ENCODE measurements at places on chromosomes 2 and 18.

- DNase-seq: peak; percentile 26
Observed at GRCh38 chr18:49041435-49042245, 90.9 kb upstream of the SMAD7 start.

DNA sequence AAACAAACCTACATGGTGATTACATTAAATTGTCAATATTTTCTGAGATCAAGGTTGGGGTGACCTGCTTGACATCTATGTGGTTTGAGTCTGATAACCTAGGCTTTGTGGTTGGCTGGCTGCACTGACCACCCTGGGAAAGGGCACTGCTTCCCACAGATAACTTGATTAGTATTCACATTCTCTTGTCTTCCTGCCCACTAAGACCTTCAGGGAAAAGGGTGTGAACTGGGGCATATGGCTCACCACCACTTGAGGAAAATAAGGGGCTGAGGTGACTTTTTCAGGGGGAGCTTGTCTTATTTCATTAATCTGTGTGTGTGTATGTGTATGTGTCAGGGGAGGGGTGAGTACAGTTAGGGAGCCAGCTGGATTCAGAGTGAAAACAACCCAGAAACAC is 1.5 kb downstream of the SMYD1 start:
- DNase-seq: no peak

- no peak for DNase-seq
Observed at GRCh38 chr2:135320465-135321355, 210.3 kb downstream of the ZRANB3 start.

GRCh38 chr2:152814475-152815030 is 96.1 kb downstream of the ARL6IP6 start:
- no peak for DNase-seq

- DNase-seq: peak; percentile 39
Observed at GRCh38 chr2:3595985-3596384, 1.1 kb downstream of the COLEC11 start.

GRCh38 chr2:119261493-119262225 is 38.0 kb downstream of the STEAP3 start:
- no peak for DNase-seq

DNA sequence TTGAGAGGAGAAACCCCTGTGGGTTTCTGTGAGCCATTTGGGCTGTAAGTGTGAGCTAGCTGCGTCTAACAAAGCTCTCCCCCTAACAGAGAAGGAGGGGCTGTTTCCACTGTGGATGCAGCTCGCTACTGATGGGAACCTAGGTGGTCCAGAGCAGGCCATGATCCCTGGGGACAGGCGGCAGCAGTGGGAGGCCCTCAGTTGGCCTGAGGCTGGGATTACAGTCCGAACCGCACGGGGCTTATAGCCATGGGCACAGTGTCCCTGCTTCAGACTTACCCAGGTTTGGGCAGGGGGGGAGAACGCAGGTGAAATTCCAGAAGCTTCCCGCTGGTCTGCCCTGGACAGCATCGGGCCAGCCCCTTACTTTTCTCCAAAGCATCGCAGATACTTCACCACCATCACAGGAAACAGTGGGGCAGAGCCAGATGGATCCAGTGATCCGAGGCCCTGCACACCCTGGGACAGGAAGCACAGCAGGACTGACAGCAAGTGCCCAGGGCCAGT is 139.4 kb downstream of the SEPTIN10 start:
- no peak for DNase-seq

DNA sequence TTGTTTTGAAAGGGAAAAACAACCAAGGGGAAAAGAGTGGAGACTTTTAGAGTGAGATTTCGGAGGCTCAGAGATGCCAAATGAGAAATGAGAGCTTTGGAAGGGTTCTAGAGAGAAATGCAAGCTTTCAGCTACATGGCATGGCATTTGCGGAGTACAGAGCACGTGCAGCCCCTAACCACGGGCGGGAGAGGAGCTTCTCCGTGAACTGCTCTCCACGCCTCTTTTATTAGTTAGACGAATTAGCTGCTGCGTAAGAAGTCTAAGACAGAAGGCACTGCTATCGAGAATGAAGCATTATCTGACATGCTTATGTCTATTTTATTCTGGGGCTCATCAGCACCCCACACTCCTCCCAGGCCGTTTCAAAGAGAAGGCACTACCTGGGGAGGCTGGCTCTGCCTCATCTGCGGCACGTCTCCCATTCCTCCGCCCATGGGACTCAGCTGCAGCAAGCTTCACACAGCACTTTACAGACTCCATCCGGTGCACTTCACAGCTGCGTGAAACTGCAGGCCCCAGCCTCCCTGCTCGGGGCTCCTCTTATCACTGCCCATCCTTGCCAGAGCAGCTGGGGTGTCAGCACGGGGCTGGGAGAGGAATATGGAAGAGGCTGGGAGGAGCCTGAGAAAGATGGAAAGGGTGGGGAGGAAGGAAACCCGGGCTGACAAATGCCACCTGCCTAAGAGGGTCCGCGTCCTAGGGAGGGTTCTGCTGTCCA is 207.3 kb upstream of the APCDD1 start:
- no peak for DNase-seq

DNA sequence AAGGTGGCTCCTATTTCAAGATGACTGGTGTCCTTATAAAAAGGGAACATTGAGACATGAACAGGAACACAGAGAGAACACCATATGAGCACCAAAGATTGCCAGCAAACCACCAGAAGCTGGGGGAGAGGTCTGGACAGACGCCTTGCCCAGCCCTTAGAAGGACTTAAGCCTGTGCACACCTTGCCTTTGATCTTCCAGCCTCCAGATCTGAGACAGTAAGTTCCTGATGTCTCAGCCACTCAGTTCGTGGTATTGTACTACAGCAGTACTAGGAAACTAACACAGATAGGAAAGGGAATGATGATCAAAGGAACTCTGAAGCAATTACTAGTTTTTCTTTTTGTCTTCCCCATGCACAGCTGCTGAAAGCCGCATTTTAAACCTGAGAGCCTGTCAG is 137.3 kb upstream of the FHL2 start:
- DNase-seq: no peak

DNA sequence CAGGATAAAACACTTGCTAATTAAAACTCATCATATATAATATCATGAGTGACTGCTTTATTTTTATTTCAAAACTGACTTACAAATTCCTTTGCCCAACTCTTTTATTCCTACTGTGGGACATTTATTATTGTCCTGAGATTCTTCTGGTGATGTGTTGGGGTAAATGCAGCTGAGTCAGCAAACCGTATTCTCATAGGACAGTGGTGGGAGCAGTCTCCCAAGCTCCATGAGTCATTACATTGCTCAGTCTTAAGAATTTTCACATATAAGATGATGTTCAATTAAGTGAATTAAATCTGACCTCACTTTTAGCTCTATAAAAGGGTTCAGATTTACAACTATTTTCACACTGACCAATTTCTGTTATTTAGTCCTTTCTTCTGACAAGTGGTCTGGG is 1530.7 kb downstream of the LRP1B start:
- no peak for DNase-seq

DNA sequence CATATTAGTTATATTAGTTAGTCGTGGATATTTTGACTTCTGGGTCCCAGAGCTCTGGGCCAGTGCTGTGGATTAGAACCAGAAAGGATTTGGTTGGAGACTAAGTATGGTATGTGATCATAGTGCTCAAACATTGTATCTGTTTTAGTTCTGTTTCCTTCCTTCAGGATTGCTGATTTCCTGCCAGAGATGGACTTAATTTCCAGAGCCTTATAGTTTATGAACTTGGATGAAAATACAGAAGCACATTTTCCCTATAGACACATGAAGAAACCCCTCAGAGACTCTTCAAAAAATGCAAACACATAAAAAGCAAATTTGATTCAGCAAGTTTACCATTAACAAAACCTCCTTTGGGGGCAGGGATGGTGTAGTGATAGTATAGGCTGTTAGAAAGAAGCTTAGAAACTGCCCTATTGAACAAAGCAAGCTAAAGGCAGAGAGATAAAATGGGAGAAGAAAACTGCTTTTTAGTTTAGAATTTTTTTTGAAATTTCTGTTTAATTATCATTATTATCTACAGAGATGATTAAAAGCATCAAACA is 88.7 kb upstream of the EFEMP1 start:
- DNase-seq: no peak

DNA sequence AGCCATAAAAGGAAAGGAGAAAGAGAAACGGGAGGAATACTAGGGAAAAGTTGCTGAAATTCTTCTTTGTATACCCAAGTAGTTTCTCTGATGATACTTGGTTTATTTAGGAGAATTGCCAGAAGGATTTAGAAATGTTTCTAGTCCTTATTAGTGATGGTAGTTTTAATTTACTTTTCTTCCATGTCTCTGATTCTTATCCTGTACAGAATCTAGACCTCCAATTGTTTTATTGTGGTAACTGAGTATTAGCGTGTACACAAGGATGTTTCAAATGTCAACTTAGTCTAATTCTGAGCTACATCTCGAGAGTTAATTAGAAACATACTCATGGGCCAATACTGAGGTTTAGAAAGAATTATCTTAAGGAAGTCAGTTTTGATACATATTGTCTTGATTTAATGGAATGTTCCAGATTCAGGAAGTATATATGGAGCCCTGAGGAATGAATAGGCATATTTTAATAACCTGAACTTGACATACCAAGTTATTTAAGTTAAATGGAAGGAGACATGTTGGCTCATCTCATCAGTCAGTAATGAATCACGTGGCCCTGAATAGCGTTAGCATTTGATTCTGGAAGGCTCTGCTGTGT is 219.6 kb downstream of the LTBP1 start:
- DNase-seq: no peak

DNA sequence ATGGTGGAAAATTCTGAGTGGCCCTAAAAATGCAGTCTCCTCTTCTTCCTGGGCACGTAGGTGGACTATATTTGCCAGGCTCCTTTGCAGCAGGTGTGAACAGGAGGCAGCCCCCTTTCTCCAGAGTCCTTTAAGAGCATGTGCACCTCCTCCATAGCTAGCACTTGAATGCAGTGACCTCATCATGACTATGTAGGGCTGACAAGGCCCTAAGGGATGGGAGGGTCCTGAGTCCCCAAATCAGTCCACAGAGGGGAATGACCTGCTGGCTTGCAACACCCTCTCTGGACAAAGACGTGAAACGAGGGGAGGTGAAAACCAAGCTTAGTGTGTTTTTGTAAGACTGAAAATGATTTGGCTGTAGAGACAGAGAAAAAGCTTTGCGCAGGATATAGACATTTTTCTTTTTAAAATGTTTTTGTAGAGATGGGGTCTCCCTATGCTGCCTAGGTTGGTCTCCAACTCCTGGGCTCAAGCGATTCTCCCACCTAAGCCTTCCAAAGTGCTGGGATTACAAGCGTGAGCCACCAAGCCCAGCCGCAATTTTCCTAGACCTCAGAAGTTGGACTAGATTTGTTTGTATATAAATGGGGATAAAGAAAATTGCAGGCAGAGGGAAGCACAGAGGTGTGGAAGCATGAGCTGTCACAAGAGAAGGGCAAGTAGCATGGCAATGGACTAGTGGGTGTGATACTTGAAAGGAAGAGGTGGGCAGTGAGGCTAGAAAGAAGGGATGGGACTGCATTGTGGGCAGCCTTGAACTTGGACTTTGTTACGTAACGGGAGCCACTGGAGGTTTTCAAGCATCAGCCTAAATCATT is 28.8 kb downstream of the LONRF2 start:
- no peak for DNase-seq

DNA sequence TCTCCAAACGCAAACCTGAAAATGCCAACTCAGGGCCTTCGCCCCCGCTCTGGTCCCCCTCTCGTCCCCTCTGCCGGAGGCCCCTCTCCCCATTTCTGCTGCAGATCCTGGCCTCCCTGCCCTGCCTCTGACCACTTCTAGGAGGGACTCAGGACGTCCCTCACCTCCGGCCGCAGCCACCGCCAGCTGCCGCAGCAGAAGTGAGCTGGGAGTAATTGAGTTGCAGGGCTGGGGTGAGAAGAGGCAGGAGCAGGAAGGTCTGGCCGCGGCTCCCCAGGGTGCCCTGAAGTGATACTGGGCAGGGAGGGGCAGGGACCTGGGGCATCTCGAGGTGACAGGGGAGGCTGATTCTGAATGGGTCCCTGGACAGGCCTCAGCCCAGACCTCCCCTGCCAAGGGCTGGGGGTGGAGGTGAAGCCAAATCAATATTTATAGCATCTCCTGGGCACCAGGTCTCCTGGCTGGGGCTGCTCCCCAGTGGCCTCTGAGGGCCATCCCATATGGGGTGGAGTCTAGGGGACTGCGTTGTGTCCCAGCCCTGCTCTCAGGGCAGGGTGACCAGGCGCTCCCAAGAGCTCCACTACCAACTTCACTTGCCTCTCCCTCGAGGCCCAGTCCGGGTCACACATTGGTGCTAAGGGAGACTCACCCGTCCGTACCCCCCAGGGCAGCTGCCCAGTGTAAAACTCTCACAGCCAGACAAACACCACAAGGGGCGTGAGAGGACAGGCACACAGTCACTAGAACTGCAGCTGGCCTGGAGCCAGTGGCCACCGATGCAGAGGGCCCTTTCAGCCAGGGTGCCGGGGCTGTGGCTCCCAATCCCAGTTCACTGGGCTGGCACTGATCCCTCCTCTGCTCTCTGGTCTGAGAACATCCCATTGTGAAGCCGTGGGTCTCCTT is 33.0 kb downstream of the KCNIP3 start:
- DNase-seq: no peak

DNA sequence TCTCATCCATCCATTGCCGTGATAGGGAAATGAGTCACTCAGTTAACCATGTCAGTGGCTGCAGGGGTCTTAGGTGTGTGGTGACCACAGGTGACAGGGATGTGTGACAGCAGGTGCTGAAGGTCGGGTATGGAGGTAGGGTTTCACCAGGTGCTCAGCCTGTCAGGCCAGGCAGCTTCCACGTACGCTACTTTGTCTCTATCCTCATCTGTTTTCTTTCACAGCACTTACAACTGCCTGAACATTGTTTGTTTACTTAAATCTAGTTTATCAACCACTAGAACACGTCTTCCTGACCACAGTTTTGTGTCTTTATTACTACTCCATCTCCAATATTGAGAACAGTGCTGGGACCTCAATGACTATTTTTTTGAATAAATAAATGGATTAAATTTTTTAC is 11.4 kb upstream of the UXS1 start:
- DNase-seq: no peak

DNA sequence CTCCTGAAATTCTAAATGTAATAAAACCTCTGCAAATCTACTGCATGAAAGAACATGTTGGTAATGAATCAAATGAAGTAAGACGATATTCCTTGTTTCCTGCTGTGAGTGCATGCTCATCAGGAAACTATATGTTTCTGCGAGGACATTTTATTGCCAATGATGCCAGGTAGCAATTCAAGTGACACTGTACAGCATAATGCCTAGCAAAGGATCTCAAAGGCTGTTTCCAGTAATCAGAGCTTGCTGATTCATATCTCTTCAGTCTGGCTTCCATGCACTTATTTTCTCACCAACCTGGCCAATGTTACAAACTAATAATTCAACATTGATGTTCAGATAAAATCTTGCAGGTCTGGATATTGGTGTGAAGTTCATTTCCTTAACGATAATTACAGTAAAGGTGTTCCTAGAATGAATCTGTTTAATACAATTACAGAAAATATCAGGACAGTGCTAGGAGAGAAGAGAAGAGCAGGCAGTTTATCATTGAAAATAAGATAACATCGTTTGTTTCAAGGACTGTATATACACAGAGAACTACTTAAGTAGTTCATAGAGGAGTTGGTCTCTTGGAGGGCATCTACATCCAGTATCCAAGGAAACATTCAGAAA is 568.5 kb upstream of the SOX11 start:
- DNase-seq: no peak

Measured in activated CD4-positive, alpha-beta T cell treated with anti-CD3 and anti-CD28 coated beads, Interleukin-2, Interleukin-6, amounts not matched to agents 100 ng/mL and 50 ng/mL, durations not matched to agents 16 hours and 8 hours (primary cell).